NCI-H2081 (cell line): ENCODE measurements at places on chromosomes 16 and 17.
A peak's percentile ranks its signal among the peaks of the same experiment; 100 is the strongest.

- DNase-seq, result no peak
These were observed 1.8 kb downstream of the KIAA0513 start for GRCh38 chr16:85029408-85029784.

DNA sequence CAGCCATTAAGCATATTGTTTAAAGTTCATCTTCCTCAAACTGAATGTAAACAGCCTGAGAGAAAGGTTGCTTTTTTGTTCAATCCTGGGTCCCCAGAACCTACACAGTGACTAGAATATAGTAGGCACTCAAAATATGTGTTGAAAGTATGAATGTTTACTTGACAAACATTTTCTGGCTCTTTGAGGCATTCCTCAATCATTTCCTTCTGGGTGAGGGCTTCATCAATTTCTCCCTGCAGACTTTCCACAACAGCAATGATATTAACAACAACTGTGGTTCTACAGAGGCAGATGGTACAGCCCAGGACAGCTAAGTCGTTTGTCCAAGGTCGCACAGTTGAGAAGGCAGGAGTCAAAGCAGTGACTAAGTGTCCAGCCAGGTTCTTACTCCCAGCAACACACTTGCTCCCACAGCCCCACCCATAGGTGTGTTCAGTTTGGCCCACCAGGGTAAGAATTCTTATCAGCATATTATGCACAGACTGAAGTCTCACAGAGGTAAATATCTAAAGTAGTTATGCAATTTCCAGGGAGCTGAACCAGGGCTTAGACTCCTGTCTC, 61.1 kb downstream of the HS3ST3B1 start:
- no peak for DNase-seq

DNA sequence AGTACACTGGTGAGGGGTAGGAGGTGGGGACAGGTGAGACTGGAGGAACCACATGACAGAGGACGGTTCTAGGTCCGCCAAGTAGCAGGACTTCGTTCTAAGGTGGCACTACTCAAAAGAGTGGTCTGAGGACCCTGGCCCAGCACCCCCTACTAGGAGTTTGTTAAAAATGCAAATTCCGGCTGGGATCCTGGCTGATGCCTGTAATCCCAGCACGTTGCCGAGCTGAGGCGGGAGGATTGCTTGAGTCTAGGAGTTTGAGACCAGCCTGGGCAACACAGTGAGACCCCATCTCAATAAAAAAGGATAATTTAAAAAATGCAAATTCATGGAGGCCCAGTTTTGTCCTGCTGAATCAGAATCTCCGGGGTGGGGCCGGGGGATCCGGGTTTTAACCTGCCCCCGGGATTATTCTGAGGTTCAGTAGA, 59.1 kb downstream of the WSB1 start:
- DNase-seq, result no peak

- DNase-seq, result no peak
These were observed 49.3 kb upstream of the USP7 start for GRCh38 chr16:9012848-9013507.

DNA sequence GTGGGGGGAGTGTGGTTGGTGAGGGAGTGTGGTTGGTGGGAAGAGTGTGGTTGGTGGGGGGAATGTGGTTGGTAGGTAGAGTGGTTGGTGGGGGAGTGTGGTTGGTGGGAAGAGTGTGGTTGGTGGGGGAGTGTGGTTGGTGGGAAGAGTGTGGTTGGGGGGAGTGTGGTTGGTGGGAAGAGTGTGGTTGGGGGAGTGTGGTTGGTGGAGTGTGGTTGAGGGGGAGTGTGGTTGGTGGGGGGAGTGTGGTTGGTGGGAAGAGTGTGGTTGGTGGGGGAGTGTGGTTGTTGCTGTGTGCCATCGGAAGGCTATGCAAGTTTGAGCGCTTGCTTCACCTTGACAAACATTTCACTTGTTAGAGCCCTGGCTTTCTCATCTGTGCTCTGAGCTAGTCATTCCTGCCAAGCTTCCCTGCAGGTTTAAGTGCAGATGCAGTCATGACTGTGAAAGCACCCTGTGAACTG, 20.1 kb downstream of the MINK1 start:
- no peak for DNase-seq

- no peak for DNase-seq
These were observed 9.6 kb downstream of the EMC8 start for GRCh38 chr16:85789773-85790172.

GRCh38 chr17:7850701-7851437, 4.0 kb upstream of the TMEM88 start:
- DNase-seq, result no peak

- no peak for DNase-seq
These were observed 29.4 kb downstream of the CACNA1H start for GRCh38 chr16:1182316-1182671.

DNA sequence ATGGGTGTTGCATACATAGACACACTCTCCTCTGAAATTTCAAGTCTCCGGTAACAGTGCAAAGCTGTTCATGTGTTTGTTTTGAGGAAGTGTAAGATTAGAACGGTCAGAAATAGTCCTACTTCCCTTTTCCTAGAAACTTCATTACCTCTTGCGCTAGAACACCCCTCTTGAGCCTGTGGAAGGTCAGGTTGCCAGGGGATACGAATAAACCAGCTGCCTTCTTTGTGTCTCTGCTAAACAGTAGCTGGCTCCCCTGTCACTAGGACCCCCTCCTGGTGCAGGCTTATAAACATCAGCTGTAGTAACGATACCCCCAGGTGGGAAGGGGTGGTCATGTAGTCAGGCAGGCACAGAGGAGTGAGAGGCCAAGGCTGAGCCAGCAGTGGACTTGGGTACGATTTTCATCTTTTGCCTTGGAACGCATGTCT, 113.4 kb upstream of the RCVRN start:
- no peak for DNase-seq

DNA sequence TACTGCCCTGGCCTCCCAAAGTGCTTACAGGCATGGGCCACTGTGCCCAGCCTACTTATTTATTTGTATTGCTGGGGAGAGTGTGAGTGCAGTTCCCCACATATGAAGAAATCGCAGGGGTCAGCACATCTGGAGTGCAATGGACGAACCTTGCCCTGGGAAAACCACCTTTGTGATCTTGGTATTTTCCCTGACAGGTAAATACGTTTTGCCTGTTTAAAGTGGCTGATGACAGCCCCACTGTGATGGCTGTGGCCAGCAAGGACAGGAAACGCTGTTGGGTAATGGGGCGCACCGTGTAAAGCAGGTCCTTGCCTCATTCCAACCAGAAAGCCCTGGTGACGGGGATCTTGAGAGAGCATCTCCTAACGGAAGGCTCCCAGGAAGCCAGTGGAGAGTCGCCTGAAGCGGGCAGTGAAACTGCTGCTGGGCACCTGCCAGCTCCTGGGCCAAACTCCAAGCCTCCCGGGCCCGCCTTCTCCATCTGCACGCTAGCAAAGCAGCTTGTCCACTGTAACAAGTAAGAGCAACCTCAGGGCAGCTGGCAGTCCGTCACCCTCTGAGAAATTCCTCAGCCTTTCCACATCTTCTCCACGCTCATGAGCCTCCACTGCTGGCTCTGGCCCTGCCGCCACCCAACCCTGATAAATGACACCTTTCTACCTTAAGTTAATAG, 17.5 kb downstream of the EMC8 start:
- DNase-seq, result peak; percentile 32

DNA sequence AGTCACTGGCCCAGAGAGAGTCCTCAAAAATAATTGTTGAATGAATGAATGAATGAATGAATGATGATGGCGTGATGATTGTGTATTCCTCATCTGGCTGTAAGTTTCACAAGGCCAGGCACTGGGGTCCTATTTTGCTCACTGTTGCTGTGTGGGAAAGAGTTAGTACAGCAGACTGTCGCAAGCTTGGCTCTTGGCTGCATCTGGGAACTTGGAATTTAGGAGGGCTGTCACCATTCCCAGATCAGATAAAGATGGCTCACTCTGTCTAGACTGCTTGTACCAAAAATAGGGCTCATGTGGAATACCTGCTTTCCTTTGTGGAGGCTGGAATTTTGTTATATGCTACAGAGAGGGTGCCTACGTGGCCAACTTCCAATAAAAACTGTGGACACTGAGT, 530.6 kb downstream of the WWOX start:
- DNase-seq, result no peak

GRCh38 chr17:18158022-18158600, 25.5 kb upstream of the ALKBH5 start:
- DNase-seq, result peak; percentile 53

DNA sequence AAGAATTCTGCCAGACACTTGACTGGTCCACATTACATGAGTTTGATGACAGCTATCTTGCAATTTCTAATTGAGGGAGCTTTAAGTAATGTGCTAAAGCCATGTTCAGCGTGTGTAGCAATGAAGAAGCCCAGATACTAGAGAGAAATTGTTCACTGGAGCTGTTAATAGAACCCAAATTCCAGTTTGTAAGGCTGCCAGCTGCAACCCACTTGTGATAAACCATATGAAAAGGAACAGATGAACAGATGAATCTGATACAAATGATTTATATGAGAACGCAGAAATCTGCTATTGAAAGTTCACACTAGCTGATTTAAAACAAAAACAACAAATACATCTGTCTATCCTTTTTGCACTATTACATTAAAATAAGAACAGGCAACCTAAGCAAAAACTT, 6.2 kb downstream of the NACA2 start:
- DNase-seq, result no peak

GRCh38 chr17:28396635-28397239, 9.3 kb downstream of the SLC46A1 start:
- no peak for DNase-seq

DNA sequence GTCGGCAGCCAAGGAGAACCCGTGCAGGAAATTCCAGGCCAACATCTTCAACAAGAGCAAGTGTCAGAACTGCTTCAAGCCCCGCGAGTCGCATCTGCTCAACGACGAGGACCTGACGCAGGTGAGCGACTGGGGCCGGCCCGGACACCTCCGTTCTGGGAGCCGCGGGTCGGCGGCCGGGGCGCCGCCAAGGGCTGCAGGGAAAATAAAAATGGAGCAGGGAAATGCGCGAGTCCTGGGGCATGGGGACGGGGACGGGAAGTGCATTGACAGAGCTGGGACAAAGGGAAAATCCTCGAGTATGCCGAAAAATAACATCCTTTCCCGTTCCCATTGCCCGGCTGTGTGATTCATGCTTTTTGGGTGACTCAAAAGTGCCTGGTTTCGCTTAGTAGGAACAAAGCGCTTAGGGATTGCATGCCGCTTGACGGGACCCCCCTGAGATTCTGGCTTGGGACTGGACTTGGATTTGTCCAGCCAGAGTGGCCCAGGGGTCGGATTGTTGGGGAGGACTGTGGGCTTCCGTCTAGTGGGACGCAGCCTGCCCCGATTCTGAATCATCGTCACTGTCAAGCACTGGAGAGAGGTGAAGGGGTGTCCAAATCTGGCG, 699 bp downstream of the MPRIP start:
- DNase-seq, result no peak

DNA sequence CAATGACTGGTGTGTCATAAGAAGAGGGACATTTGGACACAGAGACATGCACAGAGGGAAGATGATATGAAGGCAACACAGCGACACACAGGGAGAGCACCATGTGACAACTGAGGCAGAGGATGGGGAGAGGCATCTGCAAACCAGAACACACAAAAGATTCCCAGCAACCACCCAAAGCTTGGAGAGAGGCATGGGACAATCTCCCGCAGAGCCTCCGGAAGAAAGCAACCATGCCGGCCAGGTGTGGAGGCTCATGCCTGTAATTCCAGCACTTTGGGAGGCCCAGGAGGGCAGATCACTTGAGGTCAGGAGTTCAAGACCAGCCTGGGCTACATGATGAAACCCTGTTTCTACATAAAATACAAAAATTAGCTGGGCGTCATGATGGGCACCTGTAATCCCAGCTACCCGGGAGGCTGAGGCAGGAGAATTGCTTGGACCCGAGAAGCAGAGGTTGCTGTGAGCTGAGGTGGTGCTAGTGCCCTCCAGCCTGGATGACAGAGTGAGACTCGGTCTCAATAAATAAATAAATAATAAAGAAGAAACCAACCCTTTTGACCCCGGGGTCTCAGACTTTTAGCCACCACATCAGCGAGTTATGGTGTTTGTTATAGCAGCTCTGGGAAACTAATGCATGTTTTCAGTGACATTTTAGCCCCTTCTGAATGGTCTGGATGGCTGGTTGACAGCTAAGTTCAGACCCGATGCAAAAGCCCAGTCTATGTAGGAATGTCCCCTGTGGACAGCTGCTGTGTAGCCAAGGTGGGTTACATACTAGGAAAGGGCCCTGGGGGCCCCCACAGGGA, 13.8 kb upstream of the PLCG2 start:
- no peak for DNase-seq

- no peak for DNase-seq
These were observed 66.4 kb upstream of the MPHOSPH6 start for GRCh38 chr16:82236415-82236814.

DNA sequence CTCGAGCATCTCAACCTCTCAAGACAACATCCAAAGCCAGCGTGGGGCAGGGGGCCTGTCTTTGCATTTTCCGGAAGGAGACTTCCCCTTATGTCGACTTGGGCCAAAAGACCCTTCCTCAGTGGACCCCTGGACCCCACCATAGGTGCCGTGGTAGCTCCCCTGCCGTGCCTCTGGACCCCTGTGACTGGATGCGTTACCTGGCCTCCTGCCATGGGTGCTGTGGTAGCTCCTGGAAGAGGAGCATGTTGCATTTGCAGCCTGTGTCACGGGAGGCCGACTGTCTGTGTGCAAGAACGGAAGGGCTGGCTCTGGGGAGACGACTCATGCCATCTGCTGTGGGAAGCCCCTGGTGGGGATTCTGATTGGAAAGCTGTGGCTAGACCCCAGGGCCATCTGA, 130.1 kb downstream of the FOXL1 start:
- DNase-seq, result no peak

- no peak for DNase-seq
These were observed 16.5 kb downstream of the FCSK start for GRCh38 chr16:70470927-70471341.

DNA sequence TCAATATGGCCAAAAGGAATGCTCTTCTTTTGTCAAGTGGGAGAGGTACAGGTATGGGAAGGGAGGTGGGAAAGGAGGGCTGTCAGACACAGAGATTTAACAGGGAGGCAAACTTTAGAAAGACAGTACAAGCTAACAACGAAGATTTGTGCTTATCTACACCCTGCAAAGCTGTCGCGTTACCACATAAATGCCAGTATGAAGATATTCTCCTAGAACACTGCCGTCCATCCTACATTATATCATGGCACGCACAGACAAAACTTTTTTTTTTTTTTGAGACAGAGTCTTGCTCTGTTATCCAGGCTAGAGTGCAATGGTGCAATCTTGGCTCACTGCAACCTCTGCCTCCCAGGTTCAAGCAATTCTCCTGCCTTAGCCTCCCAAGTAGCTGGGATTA, 50.6 kb downstream of the STH start:
- no peak for DNase-seq

GRCh38 chr16:59116744-59117143, 382.6 kb upstream of the GOT2 start:
- no peak for DNase-seq
